Posterior cingulate gyrus (tissue), 11 donors: ENCODE measurements at places on chromosomes 1 and 21.

DNA sequence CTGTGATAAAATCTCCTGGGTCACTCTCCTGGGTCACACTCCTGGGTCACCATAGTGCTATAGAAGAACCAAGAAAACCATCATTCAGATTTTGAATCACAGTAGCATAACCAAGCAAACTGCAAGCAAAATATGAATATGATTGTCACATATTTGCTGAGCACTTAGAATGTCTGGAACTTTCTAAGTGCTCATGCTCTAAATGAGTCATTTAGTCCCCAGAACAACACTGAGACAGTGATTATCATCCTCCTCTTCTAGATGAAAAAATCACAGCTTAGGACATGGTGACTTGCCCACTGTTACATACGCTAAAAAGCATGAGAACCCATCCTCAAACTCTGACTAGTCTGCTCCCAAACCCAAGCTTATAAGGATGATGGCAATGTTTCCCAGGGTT lies 39.5 kb upstream of the DDAH1 start:
- DNase-seq, result no peak

- no peak for DNase-seq
Observed at GRCh38 chr1:224333309-224333926, 3.4 kb upstream of the NVL start.

- DNase-seq, result no peak
Observed at GRCh38 chr1:54370287-54370989, 35.8 kb downstream of the SSBP3 start.

- peak; percentile 87 for DNase-seq
Observed at GRCh38 chr1:98051065-98051675, 130.3 kb upstream of the DPYD start.

- DNase-seq, result no peak
Observed at GRCh38 chr1:19577561-19577960, 66.5 kb upstream of the NBL1 start.

DNA sequence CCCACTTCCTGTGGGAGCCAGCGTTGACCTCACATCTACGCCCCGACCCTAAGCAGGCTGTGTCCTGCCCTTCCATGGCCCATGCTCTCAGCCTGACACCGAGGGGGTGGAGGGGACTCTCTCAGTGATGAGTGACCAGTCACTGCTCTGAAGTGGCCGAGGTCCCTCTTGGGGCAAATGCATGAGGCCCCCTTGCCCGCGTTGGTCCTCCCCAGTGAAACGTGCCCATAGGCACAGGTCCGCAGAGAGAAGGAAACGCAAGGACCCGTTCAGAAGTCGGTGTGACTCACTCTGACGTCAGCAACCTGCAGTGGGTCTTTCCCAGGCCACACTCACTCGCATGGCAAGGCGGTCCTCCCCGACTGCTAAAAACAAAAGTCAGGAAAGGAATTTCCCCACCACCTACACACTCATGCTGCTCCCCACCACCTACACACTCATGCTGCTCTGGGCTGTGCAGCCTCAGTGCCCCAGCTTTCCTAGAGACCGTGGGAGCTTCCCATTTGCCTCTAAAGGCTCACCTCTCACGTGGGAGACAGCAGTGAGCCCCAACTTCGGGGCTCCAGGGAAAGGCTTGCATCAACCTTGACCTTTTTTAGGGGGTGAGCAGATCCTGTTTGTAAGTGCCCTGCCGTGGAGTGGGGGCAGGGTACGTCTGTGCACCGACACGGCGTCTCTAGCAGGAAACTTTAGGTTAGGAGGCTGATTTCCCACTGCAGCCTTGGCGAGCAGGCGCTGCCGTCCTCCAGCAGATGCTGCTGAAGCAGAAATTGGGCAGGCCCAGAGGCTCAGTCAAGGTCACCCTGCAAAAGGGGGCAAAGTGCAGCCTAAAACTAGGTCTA lies 11.4 kb downstream of the UBASH3A start:
- DNase-seq, result peak; percentile 89
